ENCODE measurements at places on chromosomes 13 and 19.

DNA sequence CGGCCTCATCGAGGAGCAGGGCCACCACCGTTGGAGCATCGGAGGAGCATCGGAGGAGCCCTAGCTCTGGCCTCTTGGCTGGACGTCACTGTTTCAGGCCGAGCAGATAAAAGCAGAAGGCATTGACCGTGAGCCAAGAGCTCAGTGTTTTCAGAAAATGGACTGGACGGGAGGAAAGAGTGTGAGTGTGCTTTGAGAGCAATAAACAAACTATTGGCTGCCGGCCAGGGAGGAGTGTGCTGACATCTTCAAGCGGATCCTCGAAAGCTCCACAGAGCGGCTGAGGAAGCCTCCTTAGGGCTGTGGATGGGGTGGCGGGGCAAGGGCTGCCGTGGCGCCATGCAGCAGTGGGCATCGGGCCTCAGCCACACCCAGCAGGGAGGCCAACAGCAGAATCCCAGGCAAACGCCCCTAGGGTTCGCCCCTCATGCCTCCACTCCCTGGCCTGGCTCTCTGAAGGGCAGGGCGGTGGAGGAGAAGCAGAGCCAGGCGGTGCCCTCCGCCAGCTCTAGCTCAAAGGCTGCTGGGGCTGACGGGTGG, 41.8 kb downstream of the IRS2 start:
- DNase-seq = no peak

DNA sequence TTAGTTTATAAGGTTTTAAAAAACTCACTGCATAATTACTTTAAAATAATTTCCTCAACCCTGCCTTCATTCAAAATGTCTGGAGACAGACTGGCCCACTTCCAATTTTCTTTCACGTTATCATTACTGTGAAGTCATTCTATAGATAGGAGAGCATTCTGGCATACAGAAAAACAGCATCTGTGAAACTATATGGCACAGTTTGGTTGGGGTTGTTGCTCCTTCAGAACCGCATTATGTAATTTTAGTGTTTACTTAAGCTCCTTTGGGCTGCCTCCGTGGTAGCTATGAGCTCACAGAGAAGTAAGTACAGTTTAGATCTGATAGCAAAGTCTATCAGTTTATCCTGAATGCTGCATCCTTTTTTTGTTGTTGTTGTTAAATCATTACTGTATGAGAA, 104.3 kb downstream of the KCNRG start:
- no peak for DNase-seq

DNA sequence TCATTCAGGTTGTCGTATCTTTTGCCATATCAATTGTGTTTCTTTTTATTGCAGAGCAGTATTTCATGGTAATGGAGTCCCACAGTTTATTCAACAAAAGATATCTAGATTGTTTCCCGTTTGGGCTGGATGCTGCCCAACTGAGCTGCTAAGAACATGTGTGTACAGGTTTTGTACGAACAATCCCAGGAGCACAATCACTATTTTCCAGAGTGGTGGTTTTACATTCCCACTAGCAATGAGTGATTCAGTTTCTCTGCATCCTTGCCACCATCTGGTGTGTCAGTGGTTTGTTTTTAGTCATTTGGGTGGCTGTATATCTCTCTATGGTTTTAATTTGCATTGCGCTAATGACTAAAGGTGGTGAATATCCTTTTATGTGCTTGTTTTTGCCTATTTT, 52.7 kb upstream of the ZDHHC20 start:
- no peak for DNase-seq

DNA sequence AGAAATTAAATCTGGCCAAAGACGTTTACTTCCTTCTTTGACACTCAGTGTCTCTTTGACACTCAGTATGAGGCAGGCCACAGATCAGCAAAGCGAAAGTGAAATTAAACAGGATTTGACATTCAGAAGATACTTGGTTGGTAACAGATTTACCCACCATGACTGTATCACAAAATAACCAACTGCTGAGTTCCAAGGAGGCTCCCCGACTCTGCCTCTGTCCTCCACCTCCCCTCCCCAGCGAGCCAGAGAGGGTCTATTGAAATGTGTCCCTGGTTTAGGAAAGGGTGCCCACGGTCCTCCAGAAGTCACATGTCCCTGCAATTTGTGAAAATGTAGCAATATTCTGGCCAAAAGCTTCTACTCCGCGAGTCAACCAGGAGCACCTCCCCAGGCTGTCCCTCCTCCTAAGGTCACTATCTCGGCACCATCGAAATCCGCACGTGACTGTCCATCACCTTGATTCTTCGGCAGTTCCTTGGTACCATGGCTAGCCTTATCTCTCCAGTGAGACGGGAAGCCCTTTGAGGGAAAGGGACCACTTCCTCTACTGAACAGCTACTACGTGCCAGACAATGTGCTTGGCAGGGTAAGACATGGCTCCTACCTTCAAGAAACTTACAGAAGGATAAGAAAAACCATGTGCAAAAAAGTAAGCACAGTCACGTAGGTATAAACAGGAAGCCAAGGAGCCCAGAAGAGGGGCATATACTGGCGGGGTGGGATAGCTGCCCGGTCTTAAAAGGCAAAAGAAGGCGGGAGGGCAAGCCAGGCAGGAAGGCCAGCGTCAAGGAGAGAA, 1.5 kb downstream of the N4BP2L1 start:
- DNase-seq = no peak

DNA sequence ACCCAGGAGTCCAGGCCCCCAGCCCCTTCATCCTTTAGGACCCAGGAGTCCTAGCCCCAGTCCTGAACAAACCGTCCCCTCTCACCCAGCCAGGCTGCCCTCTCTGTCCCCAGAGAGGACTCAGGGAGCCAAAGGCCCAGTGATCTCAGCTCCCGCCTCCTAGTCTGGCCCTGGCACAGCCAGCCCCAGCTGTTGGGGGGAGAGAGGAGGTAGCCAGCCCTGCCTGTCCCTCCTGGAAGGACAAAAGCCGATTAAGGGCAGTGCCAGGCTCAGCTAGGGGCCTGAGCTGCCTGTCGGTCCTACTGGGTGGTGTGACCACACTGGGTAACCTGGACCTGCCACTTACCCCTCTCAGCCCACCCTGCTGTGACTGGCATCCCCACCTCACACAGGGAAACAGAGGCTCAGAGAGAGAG, 14.5 kb downstream of the LIPE start:
- DNase-seq = no peak

GRCh38 chr19:54576411-54576976, 2.9 kb downstream of the LILRA2 start:
- DNase-seq = no peak

DNA sequence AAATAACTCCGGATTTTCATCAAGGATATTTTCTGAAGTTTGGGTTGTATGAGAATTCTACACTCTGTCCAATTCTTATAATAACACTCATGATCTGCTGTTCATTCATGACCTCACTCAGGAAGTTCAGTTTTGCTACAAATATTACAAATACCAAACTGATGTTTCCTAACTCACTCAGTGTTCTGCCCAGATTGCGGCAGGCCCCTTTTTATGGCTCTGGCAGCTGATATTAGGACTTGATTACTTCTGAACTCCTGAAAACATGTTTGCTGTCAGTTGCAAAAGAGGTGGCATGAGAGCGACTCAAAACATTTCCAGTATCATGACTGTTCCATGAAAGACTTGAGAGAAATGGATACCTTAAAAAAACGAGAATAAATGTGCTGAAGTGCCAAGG, 188.0 kb downstream of the RGCC start:
- no peak for DNase-seq

- no peak for DNase-seq
These were observed 16.7 kb downstream of the MYBPC2 start for GRCh38 chr19:50449236-50449899.

DNA sequence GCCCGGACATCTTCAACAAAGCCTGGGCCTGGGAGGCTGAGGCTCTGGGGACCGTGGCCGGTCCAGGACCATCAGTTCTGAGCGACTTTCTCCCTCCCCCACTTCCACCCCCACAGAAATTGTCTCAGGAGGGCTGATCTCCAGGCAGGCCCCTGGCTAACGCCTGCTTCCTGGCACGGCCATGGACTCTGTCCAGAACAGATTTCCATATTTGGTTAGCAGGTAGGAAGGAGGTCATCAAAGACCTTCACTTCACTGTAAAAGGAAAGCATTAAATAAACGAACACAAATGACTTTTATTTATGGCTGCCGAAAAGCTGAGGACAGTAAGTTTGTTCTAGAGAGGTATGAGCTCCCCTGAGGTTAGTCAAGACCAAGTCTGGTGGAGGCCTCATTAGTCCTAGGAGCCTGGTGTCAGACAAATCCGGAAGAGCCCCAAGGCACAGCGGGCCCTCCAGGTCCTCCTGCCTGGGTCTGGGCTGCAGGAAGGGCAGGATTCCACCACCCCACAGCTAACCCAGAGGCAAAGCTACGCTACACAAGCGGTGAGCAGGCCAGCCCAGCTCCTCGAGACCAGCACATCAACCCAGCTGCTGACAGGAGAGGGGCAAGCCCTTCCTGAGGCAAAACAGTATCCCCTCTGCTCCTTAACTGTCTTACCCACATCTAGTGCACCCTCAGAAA, 4.6 kb upstream of the PLPP2 start:
- no peak for DNase-seq

GRCh38 chr19:34335914-34336313, 29.1 kb upstream of the GPI start:
- DNase-seq = no peak

GRCh38 chr13:20489185-20489820, 36.4 kb downstream of the CRYL1 start:
- no peak for DNase-seq

Data from mesenteric fat pad (tissue), 1 donor.